ENCODE measurements at places on chromosomes 6 and 20.

DNA sequence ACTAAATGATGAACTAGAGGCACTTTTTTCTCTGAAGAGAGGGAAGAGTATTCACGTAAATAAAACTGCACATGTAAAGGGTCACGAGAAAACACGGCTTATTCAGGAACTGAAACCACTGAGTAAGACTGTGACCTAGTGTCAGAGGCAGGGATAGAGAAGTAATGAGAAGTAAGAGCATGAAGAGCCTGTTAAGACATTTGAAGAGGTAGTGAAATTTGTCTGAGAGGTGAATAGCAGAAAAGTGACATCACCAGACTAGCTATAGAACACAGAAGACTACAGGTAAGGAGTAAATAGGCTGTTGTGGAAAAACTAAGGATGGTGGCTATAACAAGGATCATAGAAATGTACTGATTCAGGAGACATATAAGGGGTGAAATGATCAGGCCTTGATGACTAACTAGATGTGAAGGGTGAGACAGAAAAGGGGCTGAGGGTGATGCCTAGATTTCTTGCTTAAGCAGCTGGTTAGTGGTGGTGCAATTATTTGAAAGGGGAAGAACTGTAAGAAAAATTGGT lies 76.8 kb downstream of the REV3L start:
- no peak for DNase-seq

- DNase-seq, result peak; percentile 52
Measured at GRCh38 chr6:89483111-89483720, 50.3 kb downstream of the ANKRD6 start.

DNA sequence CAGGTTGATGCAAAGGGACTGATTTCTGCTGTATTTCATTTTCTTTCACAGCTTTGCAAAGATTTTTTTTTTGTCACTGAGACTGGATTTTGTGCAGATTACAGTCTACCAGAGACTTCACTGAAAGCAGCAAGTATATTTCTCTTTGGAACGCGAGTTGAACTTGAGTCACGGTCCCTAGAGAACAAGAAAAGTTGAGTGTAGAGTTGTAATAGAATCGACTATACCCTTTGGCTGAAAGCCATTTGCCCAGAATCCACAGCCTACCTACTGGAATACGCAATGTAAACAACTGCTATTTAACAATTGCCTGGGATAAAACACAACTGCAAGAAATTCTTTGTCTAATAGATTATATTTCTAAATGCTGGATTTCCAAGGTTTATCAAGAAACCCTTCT lies 520.6 kb downstream of the HDGFL1 start:
- no peak for DNase-seq

DNA sequence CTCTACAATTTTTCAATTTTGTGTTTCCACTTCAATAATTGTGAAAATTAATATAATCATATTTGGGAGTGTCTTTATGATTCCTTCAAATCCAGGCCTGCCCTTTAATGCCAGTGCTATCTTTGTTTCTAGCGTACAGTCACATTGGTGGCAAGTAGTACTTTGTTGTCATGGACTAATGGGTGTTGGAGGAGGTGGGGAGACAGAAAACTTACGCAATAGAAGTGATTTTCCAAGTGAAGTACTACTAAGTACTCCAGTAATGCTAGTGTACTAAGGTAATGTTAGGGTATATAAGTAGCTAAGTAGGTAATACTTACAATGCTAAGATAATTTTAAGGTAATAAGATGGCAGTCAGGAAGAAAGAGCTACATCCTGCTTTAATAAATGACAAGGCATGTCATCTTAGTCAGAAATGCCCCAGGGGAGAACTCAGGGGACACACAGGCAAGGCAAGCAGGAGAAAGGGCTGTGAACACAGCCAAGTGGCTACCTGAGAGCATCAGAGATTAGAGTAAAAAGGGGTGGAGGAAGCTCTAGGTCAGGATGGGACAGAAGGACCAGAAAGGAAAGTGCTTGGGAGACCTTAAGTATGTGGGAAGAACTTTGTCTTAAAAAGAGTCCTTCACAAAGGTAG lies 217.2 kb upstream of the PRDM1 start:
- no peak for DNase-seq

DNA sequence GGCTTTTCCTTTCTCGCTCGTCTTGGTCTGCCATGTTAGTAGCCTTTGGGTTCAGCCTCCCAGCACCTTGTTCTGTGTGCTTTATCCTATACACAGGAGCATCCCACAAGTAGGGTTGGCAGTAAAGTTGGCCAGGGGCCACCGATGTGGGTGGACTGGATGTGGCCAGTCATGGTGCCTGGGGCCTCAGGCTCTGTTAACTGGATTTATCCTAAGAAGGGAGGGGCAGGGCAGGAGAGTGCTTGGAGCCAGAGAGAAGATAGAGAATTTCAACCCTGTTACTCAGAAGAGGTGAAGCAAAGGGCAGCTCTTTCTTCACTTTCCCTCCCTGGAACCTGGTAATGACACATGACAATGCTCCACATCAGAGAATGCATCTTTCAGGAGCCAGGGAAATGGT lies 14.1 kb upstream of the SIRPB2 start:
- no peak for DNase-seq

- no peak for DNase-seq
Measured at GRCh38 chr6:42141603-42142117, 760 bp downstream of the C6orf132 start.

DNA sequence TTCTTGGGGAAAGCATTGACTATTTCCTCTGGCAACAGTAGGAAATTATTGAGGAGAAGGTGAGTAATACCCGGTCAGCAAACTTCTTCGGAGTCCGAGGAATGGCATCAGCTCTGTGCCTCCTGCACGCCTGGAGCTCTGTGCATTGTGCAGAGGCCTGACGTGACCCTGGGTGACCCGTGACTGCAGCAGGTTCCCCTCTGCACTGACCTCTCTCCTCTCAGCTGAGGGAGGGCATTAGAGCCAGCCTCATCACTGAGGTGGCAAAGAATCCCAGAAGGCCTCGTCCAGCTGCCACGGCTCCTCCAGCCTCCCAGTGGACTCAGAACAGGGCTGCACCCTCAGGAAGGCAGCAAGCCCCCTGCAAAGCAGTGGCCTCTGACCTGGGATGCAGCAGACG lies 502.9 kb downstream of the CD83 start:
- DNase-seq, result no peak

GRCh38 chr6:83365931-83366330 lies 64.9 kb downstream of the ME1 start:
- no peak for DNase-seq

- DNase-seq, result no peak
Measured at GRCh38 chr6:14075095-14075503, 42.5 kb upstream of the CD83 start.

DNA sequence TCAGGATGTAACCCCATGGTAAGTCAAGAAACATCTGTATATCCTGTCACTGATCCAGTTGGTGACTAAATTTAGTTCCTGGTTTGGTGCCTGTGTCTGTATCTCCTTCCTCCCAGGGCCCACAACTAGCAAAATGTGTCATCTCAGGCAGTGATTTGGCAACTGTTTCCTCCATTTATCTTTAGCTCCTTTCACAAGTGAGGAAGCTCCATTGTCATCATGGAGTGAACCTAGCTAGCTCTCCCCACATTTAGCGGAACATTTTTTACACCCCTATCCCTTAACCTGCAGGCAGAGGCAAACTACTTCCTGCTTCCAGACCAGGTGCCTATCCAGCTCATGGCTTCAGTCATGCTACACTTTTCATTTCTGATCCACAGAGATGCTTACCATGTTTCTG lies 99.5 kb downstream of the IPCEF1 start:
- DNase-seq, result no peak

DNA sequence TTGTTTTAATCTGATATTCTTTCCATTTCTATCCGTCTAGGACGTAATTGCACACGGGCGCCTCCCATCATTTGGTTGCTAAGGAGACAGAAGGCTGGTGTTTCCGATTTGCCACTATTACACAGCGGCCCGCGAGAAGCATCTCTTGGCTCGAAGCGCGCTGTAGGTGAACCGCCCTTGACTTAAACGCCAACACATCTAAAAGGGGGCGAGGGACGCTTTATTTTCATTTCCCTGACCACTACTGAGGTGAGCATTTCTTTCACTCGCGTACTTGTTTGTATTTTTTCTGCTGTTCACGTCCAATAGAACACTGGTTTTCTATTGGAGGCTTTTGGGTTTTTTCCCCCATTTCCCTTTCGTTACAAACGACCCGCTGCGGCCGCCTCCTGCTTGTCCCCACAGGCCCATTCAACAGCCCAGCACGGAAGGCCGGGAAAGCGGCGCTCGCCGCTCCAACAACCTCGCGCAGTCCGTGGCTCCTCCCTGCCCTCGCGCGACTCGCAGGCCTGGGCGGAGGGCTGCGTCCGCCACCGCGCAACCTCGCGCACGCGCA lies 505 bp upstream of the WRNIP1 start:
- peak; percentile 54 for DNase-seq

DNA sequence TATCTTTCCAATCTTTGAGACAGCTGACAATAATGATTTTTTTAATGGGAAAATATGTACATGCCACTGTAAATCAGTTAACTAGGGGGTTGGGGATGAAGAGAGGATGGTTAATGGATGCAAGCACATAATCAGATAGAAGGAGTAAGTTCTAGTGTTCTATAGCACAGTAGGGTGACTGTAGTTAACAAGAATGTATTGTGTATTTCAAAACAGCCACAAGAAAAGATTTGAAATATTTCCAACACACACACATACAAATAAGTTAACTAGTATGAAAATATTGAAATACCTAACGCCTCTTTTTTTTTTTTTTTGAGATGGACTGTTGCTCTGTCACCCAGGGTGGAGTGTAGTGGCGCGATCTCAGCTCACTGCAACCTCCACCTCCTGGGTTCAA lies 153.4 kb upstream of the SALL4 start:
- DNase-seq, result no peak

- DNase-seq, result no peak
Measured at GRCh38 chr20:59101961-59102360, 59.4 kb upstream of the PRELID3B start.

DNA sequence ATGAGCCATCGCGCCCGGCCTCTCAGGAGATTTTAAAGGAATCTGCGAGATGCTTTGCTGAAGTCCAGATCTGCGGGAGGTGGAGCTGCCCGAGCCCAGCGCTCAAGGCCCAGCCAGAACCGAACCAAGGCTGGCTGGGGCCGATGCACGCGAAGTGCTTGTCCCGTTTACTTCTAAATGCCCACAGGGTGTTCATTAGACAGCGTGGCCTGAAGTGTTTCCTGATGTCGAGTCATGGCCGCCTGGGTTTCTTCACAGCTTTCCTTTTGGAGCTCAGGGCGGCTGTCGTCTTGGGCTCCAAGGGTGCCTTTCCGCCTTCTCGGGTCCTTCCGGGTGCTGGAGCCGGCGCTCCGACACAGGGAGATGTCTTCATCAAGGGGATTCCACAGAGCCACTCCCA lies 25.1 kb upstream of the CCR6 start:
- no peak for DNase-seq

DNA sequence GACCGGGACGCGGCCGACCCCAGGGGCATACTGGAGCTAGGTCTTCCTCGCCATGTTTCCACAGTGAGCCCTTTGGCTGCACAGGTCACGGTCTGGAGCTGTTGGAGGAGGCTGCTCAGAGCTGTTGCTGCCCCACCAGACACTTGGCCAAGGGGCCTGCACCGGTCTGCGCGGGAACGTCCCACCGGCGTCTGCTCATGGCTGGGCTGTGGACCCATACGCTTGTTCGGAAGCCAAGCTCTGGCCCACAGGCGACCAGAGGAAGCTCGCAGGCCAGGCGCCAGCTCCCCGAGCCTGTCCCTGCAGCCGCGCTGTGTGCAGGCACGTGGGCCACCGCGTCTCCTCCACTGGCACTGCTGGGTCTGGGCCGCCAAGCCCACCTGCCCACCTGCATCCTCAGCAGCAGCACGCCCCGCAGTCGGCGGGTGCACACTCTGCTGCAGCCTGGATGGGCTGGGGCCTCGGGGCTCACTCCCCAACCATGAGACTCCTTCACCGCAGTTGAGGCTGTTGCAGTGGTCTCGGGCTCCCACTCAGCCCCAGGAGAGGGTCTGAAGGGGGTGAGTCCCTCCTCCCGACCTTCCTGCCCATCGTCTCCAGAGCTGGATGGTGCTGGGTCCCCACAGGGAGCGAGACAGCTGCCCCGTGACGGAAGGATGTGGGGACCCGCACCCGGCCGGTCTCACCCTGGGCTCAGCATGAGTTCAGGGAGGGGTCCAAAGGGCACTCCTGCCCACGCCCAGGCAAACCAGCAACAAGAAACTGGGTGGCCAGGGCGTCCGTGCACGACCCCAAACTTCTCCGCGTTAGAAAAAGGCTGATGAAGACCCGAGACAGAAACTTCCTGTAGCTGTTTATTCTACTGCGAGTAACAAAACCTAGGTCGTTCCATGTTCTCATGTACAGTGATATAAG lies 15.5 kb upstream of the TCFL5 start:
- DNase-seq, result peak; percentile 92

DNA sequence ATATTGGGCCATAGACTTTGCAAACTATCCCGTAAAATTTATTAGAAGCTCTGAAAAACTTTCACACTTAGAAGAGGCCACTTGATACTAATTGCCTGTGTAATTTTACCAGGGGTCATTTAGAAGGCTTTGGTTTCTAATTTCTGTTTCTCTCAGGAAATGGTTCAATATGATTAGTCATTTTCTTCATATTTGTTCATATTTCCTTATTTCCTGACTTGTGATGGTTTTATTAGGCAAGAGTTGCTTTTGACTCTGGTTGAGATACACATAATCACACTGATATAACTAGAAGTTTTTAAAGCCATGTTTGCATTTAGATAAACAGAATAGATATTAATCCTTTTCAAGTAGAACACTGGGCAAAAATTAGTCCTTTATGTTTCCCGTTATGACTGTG lies 11.8 kb upstream of the HBS1L start:
- DNase-seq, result no peak

GRCh38 chr6:170130771-170131241 lies 160.1 kb downstream of the DLL1 start:
- no peak for DNase-seq

- DNase-seq, result peak; percentile 88
Measured at GRCh38 chr6:90285611-90286381, 10.8 kb downstream of the BACH2 start.

- DNase-seq, result no peak
Measured at GRCh38 chr20:37760322-37760721, 66.5 kb downstream of the CTNNBL1 start.

DNA sequence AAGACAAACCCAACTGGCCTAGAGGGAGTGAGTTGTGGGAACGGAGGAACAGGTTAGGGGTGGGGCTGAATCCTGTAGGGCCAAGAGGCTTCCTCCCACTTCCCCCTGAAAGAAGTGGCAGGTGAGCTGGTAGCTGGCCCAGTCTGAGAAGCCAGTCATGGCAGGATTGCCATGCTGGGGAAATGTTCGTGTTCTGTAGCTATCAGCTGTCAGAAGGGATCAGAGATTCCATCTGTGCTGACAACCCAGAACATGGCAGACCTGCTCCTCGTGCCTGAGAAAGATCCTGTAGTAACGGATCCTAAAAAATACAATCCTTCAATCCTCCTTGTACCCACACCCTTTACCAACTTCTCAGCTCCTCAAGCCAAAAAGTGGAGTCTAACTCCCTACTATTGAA lies 43.0 kb downstream of the BANF2 start:
- no peak for DNase-seq

DNA sequence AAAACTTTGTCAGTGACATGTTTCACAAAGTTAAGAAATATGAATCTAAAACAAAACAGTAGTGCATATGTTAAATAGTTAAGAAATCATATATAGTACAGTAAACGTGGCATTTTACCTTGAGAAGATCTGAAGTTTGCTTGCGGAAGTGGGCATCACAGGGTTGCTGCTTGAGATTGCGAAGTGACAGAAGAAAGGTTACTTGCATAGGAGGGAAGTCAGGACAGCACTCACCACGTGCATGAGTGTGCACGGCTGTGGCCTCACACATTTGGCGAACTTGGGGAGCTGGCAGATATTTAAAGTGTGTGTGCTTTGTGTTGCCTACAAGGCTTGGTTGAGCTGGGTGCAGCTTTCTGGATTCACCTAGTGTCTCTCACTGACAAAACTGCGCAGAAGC lies 431.5 kb upstream of the ARID1B start:
- no peak for DNase-seq

- DNase-seq, result no peak
Measured at GRCh38 chr6:104987218-104987617, 30.3 kb downstream of the LIN28B start.
